Spinal cord (tissue), 10 donors: ENCODE measurements at places on chromosomes 13 and 19.

DNA sequence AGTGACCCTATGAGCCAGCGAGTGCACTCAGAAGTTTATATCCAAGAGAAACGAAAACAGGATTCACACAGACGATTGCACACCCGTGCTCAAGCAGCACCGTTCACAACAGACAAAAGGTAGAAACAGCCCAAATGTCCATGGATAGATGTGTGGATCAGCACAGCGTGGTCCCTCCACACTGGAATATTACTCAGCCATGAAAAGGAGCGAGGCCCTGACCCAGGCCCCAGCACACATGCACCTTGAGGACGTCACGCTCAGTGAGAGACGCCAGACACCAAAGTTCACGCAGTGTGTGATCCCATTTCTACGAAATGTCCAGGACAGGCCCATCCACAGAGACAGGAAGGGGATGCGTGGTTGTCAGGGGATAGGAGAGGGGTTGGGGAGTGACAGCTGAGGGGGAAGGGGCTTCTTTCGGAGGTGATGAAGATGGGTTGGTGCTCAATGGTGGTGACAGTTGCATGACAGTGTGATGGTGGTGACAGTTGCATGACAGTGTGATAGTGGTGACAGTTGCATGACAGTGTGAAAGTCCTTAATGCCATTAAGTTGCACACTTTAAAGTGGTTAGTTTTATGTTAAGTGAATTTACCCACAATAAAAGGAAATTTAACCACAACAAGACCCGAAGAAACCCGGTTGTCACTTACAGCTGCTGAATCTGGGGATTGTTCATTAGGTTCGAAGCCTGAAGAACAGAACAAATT lies 18.9 kb upstream of the SLC39A3 start:
- DNase-seq: no peak

- no peak for DNase-seq
Observed at GRCh38 chr13:42607546-42607945, 33.6 kb downstream of the TNFSF11 start.

GRCh38 chr13:94849254-94849653 lies 136.9 kb upstream of the SOX21 start:
- DNase-seq: no peak

- no peak for DNase-seq
Observed at GRCh38 chr13:32821149-32821688, 195.0 kb upstream of the KL start.

DNA sequence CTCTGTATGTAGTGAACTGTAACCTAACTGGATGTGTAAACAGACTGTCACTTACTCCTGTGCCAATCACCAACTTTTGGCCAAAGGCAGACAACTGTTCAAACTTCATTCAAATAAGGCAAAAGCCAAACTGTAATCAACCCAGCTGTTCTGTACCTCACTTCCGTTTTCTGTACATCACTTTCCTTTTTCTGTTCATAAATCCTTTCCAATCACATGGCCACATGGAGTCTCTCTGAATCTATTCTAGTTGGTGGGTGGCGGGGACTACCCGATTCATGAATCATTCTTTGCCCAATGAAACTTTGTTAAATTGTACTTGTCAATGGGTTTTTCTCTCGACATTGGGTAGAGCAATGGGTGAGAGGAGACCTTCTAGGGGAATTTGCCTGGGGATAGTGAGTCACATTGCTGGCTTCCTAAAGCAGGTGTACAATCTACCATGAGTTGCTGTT lies 178.3 kb upstream of the RFC3 start:
- DNase-seq: no peak

GRCh38 chr19:20244356-20244755 lies 77.3 kb downstream of the ZNF486 start:
- no peak for DNase-seq

DNA sequence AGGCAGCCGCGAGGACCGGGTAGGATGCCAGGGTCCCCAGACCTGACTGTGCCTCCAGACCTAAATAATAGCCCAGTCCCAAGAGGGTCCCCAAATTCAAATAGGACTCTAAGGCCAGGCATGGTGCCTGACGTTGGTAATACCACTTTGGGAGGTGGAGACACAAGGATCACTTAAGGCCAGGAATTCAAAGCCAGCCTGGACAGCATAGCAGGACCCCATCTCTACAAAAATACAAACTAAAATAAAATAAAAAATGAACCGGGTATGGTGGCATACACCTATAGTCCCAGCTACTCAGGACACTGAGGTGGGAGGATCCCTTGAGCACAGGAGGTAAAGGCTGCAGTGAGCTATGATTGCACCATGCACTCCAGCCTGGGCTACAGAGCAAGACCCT lies 5.4 kb upstream of the APLP1 start:
- no peak for DNase-seq

DNA sequence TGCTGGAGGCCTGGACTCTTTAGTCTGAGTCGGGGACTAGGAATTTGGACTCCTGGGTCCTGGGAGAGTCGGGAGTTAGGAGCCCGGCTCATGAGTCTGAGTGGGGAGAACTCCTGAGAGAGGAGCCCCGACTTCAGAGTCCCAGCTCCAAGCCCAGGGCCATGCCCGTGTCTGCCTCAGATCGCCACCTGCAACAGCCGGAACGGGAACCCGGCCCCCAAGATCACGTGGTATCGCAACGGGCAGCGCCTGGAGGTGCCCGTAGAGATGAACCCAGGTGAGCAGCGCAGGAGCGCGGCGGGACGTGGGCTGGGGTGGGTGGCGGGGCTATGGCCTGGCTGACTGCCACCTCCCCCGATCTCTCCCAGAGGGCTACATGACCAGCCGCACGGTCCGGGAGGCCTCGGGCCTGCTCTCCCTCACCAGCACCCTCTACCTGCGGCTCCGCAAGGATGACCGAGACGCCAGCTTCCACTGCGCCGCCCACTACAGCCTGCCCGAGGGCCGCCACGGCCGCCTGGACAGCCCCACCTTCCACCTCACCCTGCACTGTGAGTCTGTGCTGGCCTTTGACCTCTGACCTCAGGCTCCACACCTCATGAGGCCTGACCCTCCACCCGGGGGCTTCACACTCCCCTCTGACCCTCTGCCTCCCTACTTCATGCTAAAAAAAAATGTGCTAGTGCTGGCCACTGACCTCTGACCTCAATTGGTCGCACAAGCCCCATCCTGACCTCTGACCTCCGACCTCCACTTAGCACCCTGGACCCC lies 4.4 kb downstream of the BCAM start:
- DNase-seq: no peak

- DNase-seq: peak; percentile 78
Observed at GRCh38 chr19:41993612-41994483, at the start of gene ATP1A3. TSS of gene ATP1A3 (minus strand) at chr19:41994230. CDS start at chr19:41994076, 154 bp downstream.

DNA sequence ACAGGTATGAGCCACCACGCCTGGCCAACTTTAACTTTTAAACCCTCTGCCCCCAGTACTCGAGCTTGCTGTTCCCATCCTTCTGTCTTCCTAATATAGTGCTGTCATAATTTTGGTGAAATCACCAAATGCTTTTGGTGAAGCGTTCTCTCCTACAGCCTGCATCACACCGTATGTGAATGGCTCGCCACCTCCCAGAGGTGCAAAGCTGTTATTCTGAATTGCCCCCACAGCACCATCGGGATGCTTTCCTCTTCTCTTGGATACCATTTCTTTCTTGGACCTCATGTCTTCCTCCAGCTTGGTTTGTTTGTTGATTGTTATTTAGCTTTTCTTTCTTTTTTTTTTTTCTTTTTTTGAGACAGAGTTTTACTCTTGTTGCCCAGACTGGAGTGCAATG lies 53.0 kb upstream of the XPO4 start:
- DNase-seq: no peak

DNA sequence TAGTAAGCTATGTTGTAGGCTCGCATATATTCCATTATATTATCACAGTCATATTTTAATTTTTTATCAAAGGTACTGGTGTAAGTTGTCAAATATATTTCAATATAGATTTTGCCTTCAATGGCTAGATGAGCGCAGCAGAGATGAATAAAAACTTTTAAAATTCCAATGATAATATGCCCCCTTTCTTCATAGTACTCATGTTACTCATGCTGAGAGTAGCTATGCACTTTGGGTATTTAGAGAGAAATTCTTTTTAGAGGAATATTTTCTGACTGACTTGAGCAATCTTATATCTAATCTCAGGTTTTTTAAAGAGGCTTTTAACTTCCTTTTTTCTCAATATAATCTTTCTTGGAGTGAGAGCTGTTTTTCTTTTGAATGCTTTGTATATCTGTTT lies 11.4 kb downstream of the ZNF254 start:
- DNase-seq: no peak

- DNase-seq: no peak
Observed at GRCh38 chr13:43583321-43583720, 203.5 kb downstream of the ENOX1 start.

- DNase-seq: no peak
Observed at GRCh38 chr13:108225440-108225839, 7.2 kb downstream of the ABHD13 start.

DNA sequence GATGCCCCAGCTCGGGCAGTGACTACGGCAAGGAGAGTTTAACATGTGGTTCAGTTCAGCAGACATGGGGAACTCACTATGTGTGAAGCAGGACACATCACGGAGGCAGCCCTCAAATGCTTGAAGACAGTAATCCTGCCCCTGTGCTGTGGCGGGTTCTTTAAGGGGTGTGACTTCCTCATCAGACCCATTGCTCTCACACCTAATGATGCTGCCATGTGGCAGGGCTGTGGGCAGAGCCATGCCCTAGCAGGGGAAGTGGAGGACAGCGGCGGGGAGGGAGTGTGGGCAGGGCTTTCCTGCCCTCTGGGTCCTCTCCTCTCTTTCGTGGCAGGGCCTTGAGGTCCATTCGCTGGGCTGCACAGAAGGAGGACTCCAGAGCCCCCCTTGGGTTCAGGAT lies 131.1 kb upstream of the GJB6 start:
- DNase-seq: no peak

- DNase-seq: no peak
Observed at GRCh38 chr13:111620586-111620985, 300.1 kb downstream of the TEX29 start.

DNA sequence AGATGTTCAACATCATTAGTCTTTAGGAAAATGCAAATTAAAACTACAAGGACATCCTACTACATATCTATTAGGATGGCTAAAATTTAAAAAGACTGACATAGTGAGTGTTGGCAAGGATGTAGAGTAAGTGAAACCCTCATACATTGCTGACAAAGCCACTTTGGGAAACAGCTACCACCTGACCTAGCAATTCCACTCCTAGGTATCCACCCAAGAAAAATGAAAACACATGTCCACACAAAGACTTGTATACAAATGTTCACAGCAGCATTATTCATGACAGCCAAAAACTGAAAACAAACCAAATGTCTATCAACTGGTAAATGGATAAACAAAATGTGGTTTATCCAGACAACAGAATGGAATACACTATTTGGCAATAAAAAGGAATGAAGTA lies 51.7 kb upstream of the DOCK9 start:
- no peak for DNase-seq

DNA sequence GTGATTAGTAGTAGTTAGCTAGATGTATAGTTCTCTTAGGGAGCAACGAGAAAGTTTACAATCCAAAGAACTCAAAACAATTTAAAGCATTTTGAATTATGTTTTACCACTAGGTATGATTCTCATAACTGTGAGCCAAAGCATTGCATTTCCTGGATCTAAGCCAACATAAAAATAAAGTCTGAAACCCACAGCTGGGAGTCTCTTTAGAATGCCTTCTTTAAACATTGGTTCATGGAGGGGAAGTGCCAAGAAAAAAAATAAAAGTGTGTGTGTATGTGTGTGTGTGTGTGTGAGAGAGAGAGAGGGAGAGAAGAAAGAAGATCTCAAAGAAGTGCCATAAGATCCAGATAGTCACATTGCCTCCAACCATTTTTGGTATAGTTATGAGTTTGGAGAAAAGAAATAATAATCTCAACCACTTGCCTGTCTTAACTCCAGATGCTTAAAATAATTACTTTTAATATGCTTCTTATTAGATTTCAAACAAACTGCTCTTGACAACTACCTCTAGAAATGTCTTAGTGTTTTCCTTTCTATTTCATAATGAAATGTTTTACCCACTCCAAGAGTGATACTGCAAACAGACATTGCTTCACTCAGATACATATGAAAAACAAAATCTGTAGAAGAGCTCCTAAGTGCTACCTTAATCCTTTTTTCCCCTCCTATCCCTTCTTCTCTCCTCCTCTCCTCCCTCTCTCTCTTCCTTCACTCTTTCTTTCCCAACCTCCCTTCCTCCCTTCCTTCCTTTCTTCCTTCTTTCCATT lies 554.1 kb downstream of the KCTD12 start:
- no peak for DNase-seq
